ENCODE measurements at places on chromosomes 1 and 21. TPM values are rescaled to one million over a fixed set of nuclear protein-coding genes. Genes with fewer than 3 reads are reported as not detected.

The C1orf74 gene
- 2.2 TPM for total RNA-seq

The ZNF648 gene
- total RNA-seq: not detected

GRCh38 chr1:41716188-41717130 is 202.3 kb downstream of the HIVEP3 start:
- DNase-seq: no peak

DNA sequence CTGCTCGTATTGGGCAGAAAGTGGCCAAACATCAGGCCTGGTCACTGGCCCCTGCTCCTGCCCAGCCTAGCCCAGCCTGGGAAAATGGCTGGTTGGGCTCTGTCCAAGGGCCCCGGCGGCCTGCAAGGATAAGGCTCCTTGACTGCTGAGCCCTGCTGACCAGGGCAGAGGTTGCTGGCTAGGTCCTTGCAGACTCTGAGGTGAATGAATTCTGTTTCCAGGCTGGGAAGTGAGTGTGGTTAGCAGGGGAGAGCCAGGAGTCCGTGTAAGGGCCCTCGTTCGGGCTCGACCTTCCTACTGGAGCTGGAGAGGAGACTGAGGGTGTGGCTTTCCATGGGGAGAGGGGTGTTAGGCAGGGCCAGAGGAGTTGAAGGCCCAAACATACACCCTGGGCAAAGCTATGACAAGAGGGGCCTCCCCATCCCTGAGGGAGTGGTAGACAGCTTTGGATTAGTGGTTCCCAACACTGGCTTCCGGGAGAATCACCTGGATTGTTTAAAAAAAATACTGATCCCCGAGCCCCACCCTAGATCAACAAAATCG is 20.6 kb downstream of the CSF1 start:
- peak; percentile 97 for DNase-seq

DNA sequence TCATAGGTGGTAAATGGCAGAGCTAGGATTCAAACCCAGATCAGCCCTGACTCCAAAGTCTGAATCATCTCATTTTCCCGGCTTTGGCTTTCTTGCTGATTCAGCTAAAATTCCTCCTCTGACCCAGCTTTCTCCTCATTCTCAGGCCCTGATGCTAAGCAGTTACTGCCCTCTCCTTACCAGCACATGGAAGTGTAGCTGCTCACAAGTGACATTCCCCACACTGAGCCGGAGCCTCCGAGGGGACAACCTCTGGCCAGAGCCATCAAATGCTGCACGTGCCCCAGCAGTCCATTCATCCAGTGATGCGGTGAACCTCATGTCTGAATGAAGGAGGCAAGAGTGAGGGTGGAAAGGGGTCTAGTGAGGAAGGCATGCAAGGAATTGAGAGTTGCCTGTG is 11.1 kb downstream of the ITGA10 start:
- DNase-seq: no peak

GRCh38 chr1:204449678-204450280 is 38.2 kb upstream of the PPP1R15B start:
- no peak for DNase-seq

GRCh38 chr1:55584526-55585401 is 369.6 kb upstream of the USP24 start:
- DNase-seq: no peak

- no peak for DNase-seq
Measured at GRCh38 chr1:34398916-34399275, 222.2 kb downstream of the C1orf94 start.
